NCI-H510A (cell line): ENCODE measurements at places on chromosomes 1 and 21.

GRCh38 chr1:10080523-10080922, 47.8 kb downstream of the UBE4B start:
- DNase-seq = no peak

GRCh38 chr1:31647106-31647505, 2.4 kb upstream of the PEF1 start:
- DNase-seq = no peak

DNA sequence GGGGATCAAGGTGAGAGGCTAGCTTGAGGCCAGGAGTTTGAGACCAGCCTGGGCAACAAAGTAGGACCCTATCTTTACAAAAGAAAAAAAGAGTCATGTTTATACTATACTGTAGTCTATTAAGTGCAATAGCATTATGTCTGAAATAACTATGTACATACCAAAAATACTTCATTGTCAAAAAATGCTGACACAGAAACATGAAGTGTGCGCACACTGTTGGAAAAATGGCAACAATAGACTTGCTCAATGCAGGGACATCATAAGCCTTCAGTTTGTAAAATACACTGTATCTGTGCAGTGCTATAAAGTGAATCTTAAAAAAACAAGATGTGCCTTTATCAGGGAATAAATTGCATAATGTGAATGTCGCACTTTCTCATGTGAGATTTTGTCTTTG, 14.1 kb upstream of the NID1 start:
- DNase-seq = no peak

DNA sequence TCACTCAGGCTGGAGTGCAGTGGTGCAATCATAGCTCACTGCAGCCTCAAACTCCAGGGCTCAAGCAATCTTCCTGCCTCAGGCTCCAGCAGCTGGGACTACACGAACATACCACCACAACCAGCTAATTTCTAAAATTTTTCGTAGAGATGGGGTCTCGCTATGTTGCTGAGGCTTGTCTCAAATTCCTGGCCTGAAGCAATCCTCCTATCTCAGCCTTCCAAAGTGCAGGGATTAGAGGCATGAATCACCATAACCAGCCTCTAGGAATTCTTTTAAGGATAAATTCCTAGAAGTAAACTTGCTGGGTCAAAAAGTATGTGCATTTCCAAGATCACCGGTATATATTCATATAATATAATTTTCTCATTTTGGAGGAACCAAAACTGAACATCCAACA, 17.6 kb upstream of the HUNK start:
- no peak for DNase-seq

GRCh38 chr1:243946253-243946652, 96.2 kb upstream of the AKT3 start:
- no peak for DNase-seq

DNA sequence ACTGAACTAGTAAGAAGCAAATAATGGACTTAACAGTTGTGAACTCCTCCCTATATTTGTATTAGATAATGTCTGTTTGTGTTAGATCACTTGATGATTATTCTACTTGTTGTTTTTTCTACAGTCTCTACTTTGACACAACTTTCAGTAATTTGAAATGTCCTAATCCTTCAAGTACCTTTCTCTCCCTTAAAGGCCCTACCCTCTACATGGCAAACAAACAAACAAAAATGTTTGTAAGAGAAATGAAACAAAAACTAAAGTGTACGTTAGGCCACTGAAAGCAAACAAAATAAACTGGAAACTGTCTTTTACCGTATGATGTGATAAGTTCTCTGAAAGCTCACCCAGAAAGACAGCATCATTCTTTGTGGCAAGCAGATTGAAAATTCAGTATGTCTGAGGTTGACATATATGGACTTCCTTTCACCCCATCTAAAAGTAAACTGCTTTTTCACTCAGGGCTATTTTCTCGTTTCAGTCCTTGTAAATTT, 255.9 kb upstream of the SNX7 start:
- no peak for DNase-seq
